ENCODE measurements at places on chromosomes 7 and 10.

DNA sequence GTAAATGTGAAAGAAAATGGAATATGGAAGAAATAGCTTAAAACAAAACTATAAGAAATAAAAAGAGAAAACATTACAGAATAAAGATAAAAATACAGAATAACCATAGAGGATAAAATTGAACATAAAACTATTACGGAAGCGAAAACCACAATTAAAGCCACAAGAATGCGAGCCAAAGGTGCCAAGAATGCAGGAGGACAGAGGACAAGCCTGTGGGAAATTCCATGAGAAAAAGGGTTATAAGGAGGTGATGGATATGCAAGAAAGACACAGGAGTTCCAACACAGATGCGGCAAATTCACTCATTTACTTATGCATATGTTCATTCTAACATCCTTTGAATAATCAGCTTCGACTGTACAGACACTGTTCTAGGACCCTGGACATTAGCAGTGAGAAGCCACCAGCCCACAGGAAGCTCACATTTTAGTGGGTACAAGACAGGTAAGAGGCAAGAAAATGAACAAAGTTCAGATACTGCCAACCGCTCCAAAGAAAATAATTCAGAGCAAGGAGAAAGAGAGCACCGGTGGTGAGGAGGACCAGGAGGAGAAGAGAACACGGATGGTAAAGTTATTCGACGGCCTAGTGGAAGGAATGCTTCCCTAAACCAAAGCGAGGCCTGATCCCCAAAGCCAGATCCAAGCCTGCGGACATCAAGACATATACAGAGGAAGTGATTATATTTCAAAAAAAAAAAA lies 213.7 kb upstream of the MGMT start:
- no peak for DNase-seq

GRCh38 chr10:24209432-24209771 lies 464 bp downstream of the KIAA1217 start:
- no peak for DNase-seq

- no peak for DNase-seq
These were observed 102.2 kb downstream of the TAX1BP1 start for GRCh38 chr7:27842094-27842692.

DNA sequence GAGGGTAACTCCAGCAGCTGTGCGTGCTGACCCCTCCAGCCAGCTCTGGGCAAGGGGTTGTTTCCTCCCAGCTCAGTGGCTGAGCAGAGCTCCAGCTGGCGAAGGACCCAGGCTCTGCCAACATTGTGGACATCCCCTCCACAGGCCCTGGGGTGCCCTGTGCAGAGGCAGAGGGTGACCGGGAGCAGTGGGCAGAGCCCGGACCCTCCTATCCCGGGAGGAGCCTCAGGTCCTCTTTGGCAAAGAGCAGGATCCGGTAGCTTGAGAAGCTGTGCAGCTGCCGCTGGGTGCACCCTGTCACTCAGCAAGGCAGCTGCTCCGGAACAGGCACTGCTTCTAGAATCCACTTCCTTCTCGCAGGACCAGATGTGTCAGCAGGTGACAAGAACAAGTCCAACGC lies 175.9 kb downstream of the EBF3 start:
- DNase-seq = no peak

- DNase-seq = no peak
These were observed 5.5 kb upstream of the LIPN start for GRCh38 chr10:88754287-88754686.

GRCh38 chr10:69733791-69734261 lies 67.9 kb upstream of the COL13A1 start:
- no peak for DNase-seq

DNA sequence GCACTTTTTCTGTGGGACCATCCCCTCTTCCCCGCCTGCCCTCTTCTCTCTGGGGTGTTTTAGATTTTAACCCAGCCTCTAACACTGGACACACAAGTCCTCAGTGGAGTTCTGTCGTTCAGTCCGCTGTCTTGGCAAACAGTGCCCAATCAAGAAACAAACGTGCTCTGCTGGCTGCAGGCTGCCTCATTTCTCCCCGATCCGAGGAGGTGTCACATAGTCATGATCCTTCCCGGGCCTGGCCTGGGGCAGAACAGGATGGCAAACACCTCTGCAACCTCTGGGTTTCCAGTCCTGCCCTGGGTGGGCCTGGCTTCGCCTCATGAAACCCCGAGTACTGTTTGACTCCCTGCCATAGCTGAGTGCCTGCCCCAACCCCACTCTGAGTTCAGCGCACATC lies 110.9 kb upstream of the INSYN2A start:
- no peak for DNase-seq

DNA sequence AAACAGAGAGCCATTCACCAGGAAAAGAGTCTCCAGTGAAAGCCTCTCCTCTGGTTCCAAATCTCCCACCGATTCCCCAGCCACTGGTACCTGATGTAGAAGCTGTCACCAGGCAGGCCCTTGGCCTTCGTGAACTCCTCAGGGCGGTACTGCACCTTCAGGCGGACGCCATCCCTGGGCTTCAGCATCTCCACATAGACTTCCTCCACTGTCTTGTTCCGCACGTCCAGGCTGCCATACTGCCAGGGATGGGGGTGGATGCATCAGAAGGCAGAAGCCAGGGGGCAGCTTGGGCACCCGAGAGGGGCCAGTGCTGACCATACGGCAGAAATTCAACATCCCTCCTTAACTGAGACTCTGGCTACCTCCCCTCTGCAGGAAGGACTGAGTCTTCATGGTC lies 118.8 kb downstream of the DLG5 start:
- no peak for DNase-seq

- no peak for DNase-seq
These were observed 157.4 kb downstream of the SKIDA1 start for GRCh38 chr10:21368022-21368582.

DNA sequence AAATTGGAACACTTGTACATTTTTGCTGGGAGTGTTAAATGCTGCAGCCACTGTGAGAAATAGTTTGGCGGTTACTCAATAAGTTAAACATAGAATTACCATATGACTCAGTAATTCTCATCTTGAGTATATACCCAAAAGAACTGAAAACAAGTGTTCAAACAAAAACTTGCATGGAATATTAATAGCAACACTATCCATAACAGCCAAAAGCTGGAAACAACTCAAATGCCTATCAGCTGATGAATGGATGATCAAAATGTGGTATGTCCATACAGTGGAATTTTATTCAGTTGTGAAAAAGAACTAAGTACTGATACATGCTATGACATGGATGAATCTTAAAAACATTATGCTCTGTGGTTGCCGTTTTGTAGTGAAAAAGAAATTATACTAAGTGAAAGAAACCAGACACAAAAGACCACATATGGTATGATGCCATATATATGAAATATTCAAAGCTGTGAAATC lies 63.0 kb upstream of the SP4 start:
- no peak for DNase-seq

- no peak for DNase-seq
These were observed 493.5 kb downstream of the DNAJB6 start for GRCh38 chr7:157830331-157830730.

DNA sequence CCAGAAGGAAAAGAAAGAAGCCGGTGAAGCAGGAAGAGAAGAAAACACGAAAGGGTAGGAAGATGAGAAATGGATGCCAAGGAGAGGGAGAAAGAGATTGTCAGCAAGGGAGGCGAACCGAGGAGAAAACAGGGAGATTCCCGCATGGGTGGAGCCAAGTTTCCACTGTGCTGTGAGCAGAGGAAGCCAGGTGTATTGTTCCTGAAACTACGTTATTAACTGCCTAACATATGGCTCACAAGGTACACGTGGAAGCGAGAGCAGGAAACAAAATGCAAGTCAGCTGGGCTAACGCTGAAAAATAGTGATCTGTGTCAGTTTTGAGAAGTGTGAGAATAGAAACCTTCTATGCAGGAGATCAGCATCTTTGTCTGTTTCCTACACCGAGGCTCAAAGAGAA lies 20.4 kb upstream of the HIPK2 start:
- no peak for DNase-seq

Measured in glomerular endothelial cell (primary cell).